Stimulated activated naive CD8-positive, alpha-beta T cell treated with anti-CD3 and anti-CD28 coated beads, Interleukin-15, amount 100 ng/mL, for 72 hours (primary cell): ENCODE measurements at places on chromosomes 4 and X.

DNA sequence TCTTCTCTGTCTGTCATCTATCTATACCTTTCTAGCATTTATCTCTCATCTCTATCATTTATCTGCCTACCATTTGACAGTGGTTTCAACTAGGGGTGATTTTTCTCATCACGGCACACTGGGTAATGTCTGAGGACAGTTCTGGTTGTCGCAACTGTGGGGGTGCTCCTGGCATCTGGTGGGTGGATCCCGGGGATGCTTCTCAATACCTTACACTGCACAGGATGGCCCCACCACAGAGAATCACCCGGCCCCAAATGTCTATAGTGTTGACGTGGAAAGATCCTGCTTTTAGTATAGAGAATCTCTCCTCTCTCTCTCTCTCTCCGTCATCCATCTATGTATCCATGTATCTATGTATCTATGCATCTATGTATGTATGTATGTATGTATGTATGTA is 7.2 kb downstream of the P2RY8 start:
- no peak for DNase-seq

DNA sequence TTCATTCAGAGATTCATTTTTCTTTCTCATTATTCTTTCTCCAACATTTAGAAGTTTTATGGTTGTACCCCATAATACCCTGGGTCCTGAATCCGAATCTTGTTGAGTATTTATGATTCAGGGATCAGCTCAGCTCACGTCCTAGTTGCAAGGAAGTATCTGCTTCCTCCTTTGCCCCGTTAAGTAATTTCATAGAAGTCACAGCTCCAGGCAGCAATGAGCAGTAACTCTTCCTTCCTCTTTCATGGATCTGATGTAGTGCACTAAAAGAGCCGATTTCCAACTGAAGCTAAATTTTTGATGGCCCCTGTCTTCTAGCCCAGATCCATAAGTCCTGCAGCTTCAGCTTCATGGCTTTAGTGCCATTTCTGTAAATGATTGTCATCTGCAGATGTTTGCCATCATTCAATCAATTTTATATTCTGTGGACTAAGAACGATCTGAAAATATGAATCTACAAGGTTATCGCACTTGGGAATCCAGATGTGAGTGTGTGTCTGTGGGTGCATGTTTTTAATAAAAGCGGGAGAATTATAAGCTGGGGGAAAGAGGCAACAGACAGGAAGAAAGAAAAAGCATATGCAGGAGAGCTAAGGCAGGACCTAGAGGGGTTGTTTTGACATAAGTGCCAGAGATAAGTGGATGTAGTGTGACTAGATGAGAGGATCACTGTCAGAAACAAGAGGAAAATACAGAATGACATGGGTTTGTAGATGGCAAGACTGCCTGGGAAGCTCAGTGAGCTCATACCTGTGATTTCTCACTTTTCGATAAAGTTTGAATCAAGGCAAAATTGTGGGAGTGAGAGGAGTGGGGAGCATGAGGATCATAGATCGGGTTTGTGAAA is 17.5 kb downstream of the VEGFD start:
- DNase-seq, result no peak

- DNase-seq, result peak; percentile 25
Observed at GRCh38 chrX:18354369-18355223, at the start of gene SCML2. Gene SCML2, minus strand, starts transcription at chrX:18354688. Its CDS starts 20,617 bp downstream, at chrX:18334071.

DNA sequence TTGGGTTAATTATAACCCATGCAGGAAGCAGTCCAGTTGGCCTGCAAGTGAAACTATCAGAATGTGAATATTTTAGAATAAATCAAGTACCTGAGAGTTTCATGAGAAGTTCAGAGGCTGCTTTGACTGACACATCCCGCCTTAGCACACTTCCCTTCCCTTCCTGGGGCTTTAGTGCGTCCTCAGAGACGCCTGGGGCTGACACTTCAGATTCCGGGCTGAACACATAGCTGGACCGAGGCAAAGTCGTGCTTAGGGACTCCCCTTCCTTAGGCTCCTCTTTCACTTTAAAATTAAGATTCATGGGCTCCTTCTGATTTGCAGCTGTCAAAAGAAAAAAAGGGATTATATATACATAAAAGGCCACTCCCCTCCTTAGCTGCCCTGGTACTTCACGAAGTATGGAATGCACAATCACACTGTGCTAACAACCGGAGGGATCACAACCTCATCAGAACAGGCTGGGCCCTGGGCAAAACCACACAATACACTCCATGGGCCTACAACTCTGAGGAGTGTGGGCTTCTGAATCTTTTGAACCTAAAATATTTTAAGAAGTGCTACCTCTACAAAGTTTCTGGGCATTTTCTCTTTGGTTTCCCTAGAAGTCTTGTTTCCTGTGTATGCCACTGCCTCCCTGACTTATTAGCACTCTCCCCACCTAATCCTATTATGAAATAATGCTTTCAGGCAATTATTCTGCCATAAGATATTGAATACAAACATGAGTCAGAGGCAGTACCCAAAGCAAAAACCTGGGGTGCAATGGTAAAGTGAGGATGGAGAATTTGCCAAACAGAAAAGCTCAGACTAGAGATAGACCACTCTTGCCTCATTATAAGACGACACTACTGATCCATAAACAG is 68.2 kb downstream of the ZNF827 start:
- no peak for DNase-seq

DNA sequence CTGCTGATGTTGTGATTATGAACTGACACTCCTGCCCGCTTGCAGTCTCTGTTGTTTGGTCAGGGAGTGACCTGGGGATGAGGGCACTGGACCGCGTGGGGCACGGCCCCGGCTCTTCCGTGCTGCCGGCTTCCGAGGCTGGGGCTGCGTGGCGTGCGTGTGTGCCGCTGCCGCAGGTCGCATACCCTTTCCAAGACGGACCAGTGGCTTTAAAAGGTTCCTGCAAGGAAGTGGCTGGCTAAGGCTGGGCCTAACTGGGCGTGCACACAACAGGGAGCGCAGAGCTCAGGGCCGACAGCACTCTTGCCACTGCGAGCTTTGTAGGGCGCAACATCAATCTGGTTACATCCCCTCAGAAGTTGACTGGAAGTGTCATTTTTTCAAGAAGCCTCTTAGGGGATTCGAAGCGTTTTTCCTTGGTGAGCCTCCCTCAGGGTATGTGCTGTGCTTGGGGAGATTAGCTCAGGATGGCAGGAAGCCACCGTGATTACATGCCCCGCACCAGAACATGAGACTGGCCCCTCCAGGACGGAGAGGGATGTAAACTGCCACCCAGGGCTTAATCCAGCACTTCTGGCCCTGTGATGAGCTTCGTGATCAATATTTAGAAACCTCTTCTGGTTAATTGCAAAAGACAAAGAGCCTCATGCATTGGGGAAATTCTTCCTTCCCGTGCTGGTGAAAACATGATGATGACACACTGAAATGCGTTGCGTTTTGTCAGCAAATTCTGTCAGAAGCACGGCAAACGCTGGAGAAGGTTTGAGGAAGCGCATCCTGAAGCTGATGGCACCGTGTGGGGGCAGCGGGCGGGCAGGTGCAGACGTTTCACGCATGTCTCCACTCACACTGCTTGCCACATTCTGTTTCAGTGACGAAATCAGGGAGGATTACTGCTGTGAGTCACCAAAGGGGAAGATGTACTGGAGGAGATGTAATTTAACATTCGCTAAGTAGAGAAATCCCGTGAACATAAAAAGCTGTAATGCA is 11.1 kb downstream of the MAEA start:
- no peak for DNase-seq
